ENCODE measurements at places on chromosomes 7 and 10. TPM values are rescaled to one million over a fixed set of nuclear protein-coding genes. Genes with fewer than 3 reads are reported as not detected.

DNA sequence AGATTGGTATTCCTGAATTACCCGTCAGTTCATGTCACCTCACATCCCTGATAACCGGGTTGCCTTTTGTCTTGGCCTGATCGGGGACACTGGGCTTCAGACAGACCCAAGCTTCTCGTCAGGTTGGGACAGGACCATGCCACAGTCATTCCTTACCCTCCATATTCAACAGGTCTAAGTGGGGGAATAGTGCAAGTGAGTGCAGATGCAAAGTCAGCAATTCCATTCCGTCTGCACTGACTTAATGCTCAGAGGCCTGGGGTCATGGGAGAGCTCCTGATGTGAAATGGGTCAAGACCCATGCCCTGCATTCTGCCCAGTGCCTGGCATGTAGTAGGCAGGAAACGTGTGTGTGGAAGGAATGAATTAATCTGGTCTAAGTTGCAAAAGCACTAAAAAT, 95.4 kb upstream of the PITRM1 start:
- no peak for DNase-seq
- H3K27me3 ChIP-seq = no peaks in the 10 kb centered on the region
- no peaks in the 10 kb centered on the region for H3K36me3 ChIP-seq
- H3K4me1 ChIP-seq = peaks cover 7% of the 10 kb centered on the region
- no peak overlapping the region for H3K4me3 ChIP-seq

BTBD16 gene
- polyA plus RNA-seq = 0.04 TPM

DNA sequence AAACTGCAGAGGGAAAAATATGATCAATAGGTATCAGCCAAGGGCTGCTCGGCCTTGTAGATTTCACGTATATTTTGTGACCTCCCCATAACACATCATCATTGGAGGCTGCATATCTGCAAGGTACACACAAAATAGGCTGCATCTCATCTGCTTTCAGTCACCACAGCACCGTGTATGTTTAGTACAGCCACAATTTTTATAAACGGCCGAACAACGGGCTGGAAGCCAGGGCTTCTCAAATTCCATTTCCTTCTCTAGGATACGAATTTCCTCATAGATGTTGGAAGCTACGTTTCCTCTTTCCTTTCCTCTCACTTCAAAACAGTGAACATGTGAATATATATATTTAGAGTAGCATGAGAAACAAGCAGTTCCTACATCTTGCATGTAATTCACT, 20.2 kb upstream of the FOXK1 start:
- H3K4me1 ChIP-seq = peaks cover 8% of the 10 kb centered on the region
- no peak for DNase-seq
- H3K27ac ChIP-seq = no peak overlapping the region
- no peaks in the 10 kb centered on the region for H3K36me3 ChIP-seq
- no peaks in the 10 kb centered on the region for H3K27me3 ChIP-seq

STOX1 gene
- 0.26 TPM for polyA plus RNA-seq

MSANTD7 gene
- 2.9 TPM for polyA plus RNA-seq

GRCh38 chr7:108459922-108460551, 3.8 kb upstream of the NRCAM start:
- H3K27ac ChIP-seq = no peak overlapping the region
- H3K36me3 ChIP-seq = no peaks in the 10 kb centered on the region
- H3K4me1 ChIP-seq = peaks cover 26% of the 10 kb centered on the region
- peaks cover 46% of the 10 kb centered on the region for H3K27me3 ChIP-seq
- no peak overlapping the region for H3K4me3 ChIP-seq

DNA sequence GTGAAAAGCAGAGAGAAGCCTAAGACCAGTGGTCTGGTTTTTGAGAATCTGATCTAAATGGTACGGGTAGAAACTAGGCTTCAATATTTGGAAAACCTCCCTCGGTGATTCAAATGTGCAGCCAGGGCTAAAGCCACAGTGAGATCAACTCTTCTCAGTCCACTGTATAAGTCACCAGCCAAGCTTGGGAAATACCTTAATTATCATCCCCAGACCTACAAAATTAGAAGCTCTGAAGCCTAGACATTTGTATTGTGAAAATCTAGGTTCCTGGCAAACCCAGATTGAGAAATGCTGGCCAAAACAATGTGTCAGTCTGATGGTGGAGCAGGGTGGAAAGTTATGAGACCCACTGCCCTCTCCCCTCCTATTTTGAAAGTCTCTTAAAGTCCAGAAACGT, 131.7 kb downstream of the DGKI start:
- no peaks in the 10 kb centered on the region for H3K36me3 ChIP-seq
- no peaks in the 10 kb centered on the region for H3K27me3 ChIP-seq
- no peak overlapping the region for H3K27ac ChIP-seq
- DNase-seq = no peak

DNA sequence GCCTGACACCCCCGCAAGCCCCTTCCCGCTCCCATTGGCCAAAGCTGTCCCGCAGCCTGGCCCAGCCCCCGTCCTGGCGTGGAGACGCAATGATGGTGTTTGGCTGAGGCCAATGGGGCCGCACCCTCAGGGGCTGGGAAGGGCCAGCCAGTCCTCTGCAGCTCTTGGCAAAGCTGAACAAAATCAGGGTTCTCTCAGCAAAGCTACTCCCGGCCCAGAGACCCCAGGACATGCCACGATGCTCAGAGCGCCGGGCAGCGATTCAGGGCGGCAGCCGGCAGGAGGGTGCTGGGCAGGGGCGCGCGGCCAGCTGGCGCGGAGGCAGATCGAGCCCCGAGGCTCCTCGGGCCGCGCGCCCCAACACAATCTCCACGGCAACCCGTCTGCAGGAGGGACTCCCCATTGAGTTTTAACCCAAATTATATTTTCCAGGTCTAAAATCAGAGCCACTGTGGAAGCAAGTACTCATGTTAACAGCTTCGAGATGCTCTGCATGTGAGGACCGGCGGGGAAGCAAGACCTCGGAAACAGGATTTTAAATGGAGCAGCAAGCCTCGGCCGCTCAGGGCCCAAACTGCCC, 8.8 kb upstream of the CNPY1 start:
- H3K4me1 ChIP-seq = no peaks in the 10 kb centered on the region
- peaks cover 6% of the 10 kb centered on the region for H3K27me3 ChIP-seq
- no peak for DNase-seq
- H3K4me3 ChIP-seq = no peak overlapping the region

DNA sequence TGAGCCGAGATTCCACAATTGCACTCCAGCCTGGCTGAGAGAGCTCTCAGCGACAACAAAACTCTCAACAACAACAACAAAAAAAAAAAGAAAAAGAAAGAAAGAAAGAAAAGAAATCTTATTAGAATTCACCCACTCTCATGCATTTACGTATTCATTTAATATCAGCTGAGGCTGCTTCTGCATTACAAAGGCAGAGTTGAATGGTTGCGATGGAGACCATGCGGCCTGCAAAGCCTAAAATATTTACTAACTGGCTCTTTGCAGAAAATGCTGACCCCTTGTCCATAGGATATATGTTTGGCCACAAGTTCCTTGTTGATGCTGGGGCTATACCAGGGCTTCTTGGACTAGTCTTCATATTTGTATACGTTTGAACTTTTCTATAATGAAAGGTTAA, 109.4 kb downstream of the SPDYE5 start:
- no peaks in the 10 kb centered on the region for H3K27me3 ChIP-seq
- H3K4me3 ChIP-seq = no peak overlapping the region
- no peak overlapping the region for H3K27ac ChIP-seq
- DNase-seq = no peak
- H3K36me3 ChIP-seq = no peaks in the 10 kb centered on the region

GRCh38 chr10:84606428-84606827, 278.0 kb downstream of the CCSER2 start:
- H3K27ac ChIP-seq = no peak overlapping the region
- H3K4me3 ChIP-seq = no peak overlapping the region
- H3K36me3 ChIP-seq = no peaks in the 10 kb centered on the region

GRCh38 chr10:61835069-61835945, 66.2 kb upstream of the ARID5B start:
- no peaks in the 10 kb centered on the region for H3K4me1 ChIP-seq
- no peak overlapping the region for H3K4me3 ChIP-seq
- DNase-seq = no peak
- peak overlapping the region; percentile 32 for H3K27ac ChIP-seq

DNA sequence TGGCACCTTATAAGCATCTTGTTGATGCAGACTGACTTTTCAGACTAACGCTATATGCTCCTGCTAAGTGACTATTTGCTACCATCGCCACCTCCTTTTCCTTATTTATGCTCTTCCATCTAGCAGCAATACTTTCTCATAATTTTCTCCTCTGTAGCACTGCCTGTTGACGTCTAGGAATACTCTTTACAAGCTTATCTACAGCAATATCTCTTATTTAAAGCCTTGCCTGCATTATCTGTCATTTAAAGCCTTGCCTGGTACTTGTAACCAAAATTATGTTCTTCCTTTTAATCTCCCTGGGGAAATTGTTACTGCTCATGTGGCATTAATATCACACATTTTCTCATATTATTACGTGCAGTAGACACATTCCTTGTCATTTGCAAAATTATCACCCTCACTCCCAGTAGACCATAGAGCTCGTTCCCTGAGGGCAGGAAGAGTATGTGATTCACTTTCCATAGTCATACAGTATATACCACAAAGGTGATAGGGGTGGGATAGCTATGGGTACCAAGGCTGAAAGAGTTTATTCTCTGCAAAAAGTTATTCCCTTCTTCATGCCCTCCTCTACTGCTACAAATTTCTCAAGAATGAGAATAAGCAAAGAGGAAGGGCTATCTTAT, 359.7 kb upstream of the PCDH15 start:
- no peaks in the 10 kb centered on the region for H3K27me3 ChIP-seq
- no peaks in the 10 kb centered on the region for H3K4me1 ChIP-seq
- DNase-seq = no peak
- no peak overlapping the region for H3K4me3 ChIP-seq
- H3K27ac ChIP-seq = no peak overlapping the region

EN2 gene
- polyA plus RNA-seq = 0.04 TPM

ABCC2 gene
- polyA plus RNA-seq = 1.2 TPM

PNLIPRP1 gene
- polyA plus RNA-seq = 0.06 TPM

- H3K27ac ChIP-seq = no peak overlapping the region
- H3K4me3 ChIP-seq = no peak overlapping the region
- no peaks in the 10 kb centered on the region for H3K36me3 ChIP-seq
- no peaks in the 10 kb centered on the region for H3K4me1 ChIP-seq
These were observed 16.3 kb downstream of the BRI3 start for GRCh38 chr7:98297626-98298286.

FEZF1 gene
- polyA plus RNA-seq = not detected

- H3K36me3 ChIP-seq = no peaks in the 10 kb centered on the region
- H3K27me3 ChIP-seq = no peaks in the 10 kb centered on the region
- no peaks in the 10 kb centered on the region for H3K4me1 ChIP-seq
- H3K4me3 ChIP-seq = no peak overlapping the region
These were observed 65.9 kb downstream of the DGKB start for GRCh38 chr7:14836571-14837189.
